ENCODE measurements at places on chromosomes 16 and 17. TPM values are rescaled to one million over a fixed set of nuclear protein-coding genes. Genes with fewer than 3 reads are reported as not detected.

The PRM1 gene
- not detected for total RNA-seq

DNA sequence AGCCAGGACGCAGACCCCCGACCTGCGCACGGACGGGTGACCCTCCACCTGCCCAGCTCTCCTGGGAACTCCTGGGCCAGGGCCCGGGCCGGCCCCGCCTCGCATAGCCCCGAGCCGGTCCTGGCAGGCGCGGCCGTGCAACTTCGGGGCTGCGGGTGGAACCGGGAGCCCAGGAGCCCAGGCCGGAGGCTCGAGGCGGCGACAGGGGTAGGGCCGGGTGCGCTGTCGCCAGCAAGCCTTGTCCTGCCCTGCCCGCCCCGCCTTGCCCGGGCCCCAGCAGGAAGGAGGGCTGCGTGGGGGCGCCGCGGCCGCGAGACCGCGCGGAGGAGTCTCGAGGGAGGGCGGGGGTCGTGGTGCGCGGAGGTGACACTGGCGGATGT, 408 bp downstream of the LMF1 start:
- H3K36me3 ChIP-seq, result peaks cover 18% of the 10 kb centered on the region
- H3K4me3 ChIP-seq, result peak overlapping the region; percentile 80
- no peak for DNase-seq
- H3K4me1 ChIP-seq, result peaks cover 16% of the 10 kb centered on the region
- peaks cover 7% of the 10 kb centered on the region for H3K27me3 ChIP-seq

- peak overlapping the region; percentile 86 for H3K4me3 ChIP-seq
- peaks cover 39% of the 10 kb centered on the region for H3K36me3 ChIP-seq
- H3K27ac ChIP-seq, result peak overlapping the region; percentile 88
- no peaks in the 10 kb centered on the region for H3K27me3 ChIP-seq
- peaks cover 27% of the 10 kb centered on the region for H3K4me1 ChIP-seq
Measured at GRCh38 chr16:67872131-67872630, 671 bp upstream of the EDC4 start.

The UBALD1 gene
- total RNA-seq, result 17.2 TPM

DNA sequence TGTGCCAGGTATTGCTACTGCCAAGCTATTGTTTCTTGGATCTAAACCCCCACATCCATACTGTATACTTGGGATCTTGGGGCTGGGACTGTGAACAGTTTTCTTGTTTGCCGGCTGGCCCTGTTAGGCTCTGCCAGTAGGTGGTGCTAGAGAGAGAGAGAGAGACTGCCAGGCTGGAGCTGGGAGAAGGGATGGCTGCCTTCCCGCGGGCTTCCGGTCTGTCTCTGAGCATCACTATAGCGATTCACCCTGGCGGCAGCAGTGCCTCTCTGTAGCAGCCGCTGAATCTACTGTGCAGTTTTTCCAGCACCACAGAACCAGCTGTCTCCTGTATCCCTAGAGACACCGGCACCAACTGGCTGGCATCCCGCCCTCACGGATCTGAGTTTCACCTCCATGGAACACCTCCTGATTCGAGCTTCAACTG, 201.2 kb downstream of the UTP18 start:
- H3K4me1 ChIP-seq, result no peaks in the 10 kb centered on the region
- H3K36me3 ChIP-seq, result no peaks in the 10 kb centered on the region
- H3K4me3 ChIP-seq, result no peak overlapping the region
- no peak overlapping the region for H3K27ac ChIP-seq
- peaks cover 5% of the 10 kb centered on the region for H3K27me3 ChIP-seq

GRCh38 chr16:17776888-17777287, 306.1 kb upstream of the XYLT1 start:
- no peaks in the 10 kb centered on the region for H3K27me3 ChIP-seq
- H3K36me3 ChIP-seq, result no peaks in the 10 kb centered on the region

DNA sequence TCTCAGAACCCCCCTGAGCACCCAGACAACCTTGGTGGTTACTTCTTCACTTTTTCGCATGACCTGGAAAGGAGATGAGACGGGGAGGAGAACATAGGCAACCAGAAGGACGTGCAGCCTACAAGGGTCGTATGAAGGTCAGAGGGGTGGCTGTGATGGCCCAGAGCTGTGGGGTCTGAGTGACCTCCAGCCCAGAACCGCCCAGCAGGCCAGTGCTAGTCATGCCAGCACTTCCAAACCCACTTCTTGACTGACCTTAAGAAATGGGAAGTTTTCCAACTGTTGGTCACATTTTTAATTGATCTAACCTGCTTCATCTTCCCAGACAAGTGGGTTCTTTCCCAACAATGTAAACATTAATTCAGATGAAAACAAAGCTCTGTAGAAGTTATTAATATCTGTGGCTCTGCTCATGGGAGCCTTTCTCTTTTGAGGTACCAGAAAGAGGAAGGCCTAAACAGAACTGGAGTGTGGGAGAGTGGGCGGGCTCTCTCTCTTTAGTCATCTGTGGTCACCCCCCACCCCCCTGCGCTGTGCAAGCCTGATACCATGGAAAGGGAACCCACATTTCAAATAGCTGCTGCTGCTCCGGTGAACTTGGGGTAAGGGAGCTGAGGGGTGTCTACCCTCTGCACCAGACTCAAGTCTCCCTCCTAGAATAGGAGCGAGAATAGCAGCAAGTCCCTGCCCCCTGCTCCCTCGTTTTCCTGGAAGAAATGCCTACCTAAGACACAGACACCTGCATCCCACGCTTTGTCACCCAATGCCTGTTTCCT, 101.6 kb downstream of the RAB11FIP4 start:
- H3K27ac ChIP-seq, result peak overlapping the region; percentile 94
- peak overlapping the region; percentile 62 for H3K4me3 ChIP-seq
- H3K36me3 ChIP-seq, result peaks cover 6% of the 10 kb centered on the region
- no peaks in the 10 kb centered on the region for H3K27me3 ChIP-seq
- peak; percentile 80 for DNase-seq

DNA sequence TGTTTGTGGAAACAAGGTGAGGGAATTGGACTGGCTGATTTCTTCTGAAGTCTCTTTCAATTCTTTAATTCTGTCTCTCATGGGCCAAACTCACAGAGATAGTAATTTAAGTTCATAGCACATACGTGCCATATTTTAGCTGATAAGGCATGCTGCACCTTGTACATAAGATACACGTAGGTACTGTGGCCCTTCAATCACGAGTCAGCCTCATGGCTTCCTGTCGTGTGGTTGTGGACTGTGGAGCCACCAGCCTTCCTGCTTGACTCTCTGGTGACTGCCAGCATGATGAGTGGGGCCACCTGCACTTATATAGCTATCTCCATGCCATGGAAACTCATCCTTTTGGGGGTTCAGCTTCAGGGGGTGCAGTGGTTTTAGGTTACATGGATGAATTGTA, 25.1 kb downstream of the KSR1 start:
- H3K4me1 ChIP-seq, result peaks cover 75% of the 10 kb centered on the region
- peak; percentile 90 for DNase-seq
- H3K27ac ChIP-seq, result peak overlapping the region; percentile 89
- peaks cover 32% of the 10 kb centered on the region for H3K36me3 ChIP-seq

The NGFR gene
- total RNA-seq, result not detected

DNA sequence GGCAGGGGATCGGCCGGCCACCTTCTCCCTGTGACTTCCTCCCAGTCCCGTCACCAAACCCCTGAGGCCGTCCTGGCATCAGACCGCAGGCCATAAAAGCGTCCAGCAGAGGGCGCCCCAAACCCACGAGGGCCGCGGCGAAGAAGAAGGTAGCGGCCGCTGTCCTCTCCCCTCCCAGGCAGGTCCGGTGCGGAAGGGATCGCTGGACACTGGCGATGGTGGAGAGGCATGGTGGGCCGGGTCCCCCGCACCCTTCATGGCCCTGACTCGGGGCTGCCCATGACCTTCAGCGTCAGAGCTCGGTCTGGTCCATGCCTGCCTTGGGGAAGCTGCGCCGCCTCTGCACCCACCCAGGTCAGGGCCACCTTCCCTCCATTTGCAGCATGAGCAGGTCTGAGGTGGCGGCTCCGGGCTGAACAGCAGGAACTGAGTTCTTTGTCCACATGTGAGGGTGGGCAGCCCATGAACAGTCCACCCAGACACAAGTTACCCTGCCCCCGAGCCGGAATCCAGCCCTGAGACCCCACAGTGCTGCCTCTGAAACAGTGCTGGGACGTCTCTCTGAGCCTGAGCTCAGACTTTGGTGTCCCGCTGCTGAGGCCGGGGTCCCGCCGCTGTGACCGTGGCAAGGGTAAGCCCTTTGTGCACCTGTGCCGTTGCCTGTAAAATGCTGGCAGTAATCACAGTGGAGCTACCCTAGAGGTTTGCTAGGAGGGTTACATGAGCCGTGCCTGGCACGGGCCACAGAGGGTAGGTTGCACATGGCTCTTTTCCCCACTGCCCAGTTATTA, 40.8 kb upstream of the CMIP start:
- H3K4me3 ChIP-seq, result peak overlapping the region; percentile 39
- peaks cover 2% of the 10 kb centered on the region for H3K4me1 ChIP-seq
- DNase-seq, result peak; percentile 95
- peaks cover 1% of the 10 kb centered on the region for H3K27me3 ChIP-seq
- H3K36me3 ChIP-seq, result no peaks in the 10 kb centered on the region
- H3K27ac ChIP-seq, result no peak overlapping the region

DNA sequence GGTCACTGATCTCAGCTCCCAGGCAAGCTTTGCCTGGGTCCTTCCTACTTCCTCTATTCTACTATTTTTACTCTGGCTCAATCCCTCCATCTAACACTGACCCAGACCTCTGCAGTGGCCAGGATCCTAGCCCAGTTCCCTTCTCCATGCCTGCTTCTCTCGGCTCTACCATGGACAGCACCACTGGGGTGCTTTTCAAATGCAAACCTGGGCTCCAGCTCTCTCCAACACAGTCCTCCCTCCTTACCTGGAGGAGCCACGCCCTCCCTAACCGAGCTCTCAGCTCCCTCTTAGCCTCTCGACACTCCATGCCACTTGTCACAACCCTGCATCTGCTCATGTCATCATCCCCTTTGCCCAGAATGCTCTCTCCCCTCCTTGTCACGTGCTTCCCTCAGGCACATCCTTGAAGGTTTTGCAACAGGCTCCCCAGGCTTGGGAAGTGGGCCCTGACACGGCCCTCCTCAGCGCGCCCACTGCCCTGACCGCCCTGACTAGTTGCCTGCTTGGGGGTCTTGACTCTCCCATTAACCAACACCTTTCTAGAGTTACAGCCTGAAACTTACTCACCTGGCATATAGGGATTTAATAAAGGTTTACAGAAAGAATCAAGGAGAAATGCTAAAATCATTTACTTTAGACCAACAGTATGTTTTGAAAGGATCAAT, 41.6 kb downstream of the MARF1 start:
- no peak for DNase-seq
- no peaks in the 10 kb centered on the region for H3K27me3 ChIP-seq
- H3K4me1 ChIP-seq, result peaks cover 13% of the 10 kb centered on the region

GRCh38 chr17:67413388-67413787, 36.3 kb downstream of the PITPNC1 start:
- no peaks in the 10 kb centered on the region for H3K27me3 ChIP-seq
- DNase-seq, result no peak
- peaks cover 8% of the 10 kb centered on the region for H3K4me1 ChIP-seq
- no peak overlapping the region for H3K27ac ChIP-seq

The TBC1D3L gene
- 16.8 TPM for total RNA-seq

DNA sequence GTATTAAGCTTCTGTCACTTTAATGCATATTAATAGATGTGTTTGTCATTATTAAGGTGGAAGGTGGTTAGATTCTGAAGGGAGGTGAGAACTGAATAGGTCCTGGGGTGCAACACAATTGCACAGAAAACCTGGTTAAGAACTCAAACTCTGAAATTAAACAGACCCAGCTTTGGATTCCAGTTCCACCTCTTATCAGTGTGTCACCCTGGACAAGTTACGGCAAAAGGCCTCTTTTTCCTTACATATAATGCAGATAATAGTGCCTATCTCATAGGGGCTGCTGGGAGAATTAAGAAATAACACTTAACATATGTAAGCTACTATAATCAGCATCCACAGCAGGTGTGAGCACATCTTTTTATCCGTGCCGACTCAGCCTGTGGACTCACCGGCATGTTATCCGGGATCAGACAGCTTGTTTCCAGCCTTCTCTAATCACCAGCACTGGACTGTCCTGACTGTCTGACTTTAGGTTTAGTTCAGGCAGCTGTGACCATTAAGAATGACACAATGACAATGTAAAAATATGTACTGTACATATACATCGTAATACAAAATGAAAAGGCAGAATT, 31.4 kb downstream of the TEX2 start:
- no peaks in the 10 kb centered on the region for H3K36me3 ChIP-seq
- H3K27me3 ChIP-seq, result no peaks in the 10 kb centered on the region
- H3K27ac ChIP-seq, result no peak overlapping the region
- DNase-seq, result no peak
- peaks cover 2% of the 10 kb centered on the region for H3K4me1 ChIP-seq
- no peak overlapping the region for H3K4me3 ChIP-seq

DNA sequence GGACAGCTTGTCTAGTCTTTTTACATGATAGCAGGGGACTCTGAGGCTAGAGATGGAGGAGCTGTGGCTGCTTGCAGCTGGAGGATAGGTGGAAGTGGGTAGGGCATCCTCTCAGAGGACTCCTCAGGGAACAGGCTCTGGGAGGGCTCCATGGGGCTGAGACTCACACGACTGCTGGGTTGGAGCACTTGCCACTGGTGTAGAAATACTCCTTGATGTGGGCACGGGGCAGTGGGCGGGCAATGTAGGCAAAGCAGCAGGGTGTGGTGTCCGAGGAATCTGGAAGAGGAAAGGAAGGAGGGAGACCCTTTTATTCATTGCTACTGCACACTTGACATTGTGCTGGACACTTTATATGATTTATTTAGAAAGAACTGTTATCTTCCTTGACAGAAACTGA, 1.8 kb downstream of the CCL5 start:
- no peaks in the 10 kb centered on the region for H3K27me3 ChIP-seq
- H3K36me3 ChIP-seq, result peaks cover 18% of the 10 kb centered on the region
- peak overlapping the region; percentile 40 for H3K4me3 ChIP-seq
- DNase-seq, result no peak

DNA sequence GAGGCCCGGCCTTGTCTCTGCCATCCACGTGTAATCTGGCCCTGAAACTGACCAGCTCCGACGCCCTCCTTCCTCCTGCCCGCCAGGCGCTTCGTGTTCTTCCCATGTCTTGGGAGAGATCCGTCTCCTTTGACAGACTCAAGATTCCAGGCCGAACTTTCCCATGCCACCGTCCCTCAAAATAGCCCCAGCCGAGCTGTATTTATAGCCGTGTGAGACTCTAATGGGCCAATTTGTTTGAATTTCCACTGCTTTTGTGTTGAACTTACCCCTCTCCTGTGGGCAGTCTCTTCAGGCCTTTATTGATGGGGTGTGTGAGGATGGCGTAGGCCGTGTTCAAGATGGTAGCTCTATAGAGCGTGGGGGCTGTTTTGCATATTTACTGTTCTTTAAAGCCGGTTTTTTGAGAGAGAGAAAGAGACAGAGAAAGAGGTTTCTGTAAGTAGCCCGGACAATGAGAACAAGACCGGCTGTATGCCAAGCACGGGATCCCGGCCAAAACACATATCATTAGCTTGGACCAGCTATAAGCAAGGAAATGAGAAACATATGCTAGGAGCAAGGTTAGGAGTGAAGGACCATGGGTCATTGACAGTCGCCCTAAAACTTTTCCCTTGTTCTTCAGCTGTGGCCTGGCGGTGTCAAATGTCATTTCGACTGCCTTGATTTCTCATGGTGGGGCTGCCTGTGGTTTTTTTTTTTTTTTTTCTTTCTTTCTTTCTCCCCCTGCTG, 124.5 kb upstream of the ZFHX3 start:
- no peak for DNase-seq
- H3K36me3 ChIP-seq, result no peaks in the 10 kb centered on the region
- H3K27me3 ChIP-seq, result peaks cover 3% of the 10 kb centered on the region
- no peak overlapping the region for H3K4me3 ChIP-seq

Data from activated CD4-positive, alpha-beta T cell treated with anti-CD3 and anti-CD28 coated beads, Interleukin-2, amount 10 ng/mL, durations not matched to agents 24 days and 14 days (primary cell).